ENCODE measurements at places on chromosomes 5 and 9.

DNA sequence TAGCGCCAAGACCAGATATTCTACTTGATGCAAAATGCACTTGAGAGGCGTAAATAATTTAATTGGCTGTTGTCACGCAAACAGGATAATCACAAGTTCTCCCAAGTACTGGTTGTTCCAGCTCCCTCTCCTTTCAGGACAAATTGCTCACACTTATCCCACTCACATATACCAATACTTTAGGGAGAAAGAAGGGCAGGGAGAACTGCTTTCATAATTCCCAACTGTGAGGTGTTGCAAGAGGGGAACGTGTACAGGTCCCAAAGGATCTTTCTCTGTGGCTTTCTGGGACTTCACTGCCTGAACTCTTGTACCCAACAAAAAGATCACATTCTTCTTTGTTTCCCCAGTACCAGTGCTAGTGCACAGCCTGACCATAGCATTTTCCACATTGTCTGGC lies 21.5 kb upstream of the TGFBI start:
- no peak for DNase-seq

GRCh38 chr5:58133631-58134296 lies 326.1 kb downstream of the PLK2 start:
- no peak for DNase-seq

DNA sequence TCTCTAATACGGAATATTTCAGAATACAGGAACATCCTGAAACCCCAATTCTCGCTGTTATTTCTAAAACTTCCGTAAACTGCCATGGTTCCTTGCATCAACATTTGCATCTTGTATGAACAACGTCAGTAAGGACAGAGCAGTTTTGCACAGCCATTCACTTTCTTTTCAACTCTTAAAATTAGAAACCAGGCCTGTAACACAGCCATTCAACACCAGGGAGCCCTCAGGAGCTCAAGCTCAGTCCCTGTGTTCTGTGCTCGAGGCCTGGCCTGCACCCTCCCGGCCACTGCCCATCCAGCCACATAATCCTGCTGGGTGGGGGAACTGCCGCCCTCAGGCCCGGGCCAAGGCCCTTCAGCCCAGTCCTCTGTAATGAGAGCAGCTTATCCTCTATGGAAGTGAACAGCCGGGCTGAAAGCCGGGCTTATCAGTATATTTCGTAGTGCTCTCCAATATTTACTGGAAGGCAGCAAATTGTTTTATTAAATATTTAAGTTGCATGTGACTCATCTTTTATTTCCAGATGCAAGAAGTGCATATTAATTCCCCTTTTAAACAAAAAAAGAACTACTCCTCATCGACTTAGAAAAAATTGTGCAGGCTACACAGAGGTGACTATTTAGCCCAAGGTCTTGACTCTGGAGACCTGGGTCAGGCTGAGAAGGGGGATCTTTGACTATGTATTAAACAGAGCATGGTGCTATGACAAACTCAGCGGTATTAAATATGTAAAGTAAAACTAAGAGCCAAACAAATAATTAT lies 33.2 kb upstream of the SLC6A3 start:
- DNase-seq: no peak

- no peak for DNase-seq
Observed at GRCh38 chr5:131481569-131481968, 153.5 kb downstream of the RAPGEF6 start.

DNA sequence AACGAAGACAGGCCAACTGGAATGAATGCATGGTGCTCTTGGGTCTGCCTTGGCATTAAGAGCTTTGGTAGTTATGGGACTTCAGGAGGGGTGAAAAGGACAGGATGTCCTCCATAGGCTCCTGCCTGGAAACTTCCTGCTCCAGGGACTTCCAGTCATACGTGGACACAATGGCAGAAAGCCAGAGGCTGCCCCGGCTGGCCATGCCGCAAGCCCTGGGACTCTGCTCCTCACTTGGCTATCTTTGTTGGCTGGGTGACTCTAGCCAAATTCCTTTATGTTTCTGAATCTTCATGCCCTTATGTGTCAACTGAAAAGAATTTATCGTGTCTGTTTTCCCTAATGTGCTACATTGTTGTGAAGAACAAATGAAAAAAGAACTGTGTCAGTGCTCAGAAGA lies 136.9 kb downstream of the SIL1 start:
- no peak for DNase-seq

GRCh38 chr9:134872482-134873231 lies 8.0 kb upstream of the FCN2 start:
- DNase-seq: no peak

GRCh38 chr5:151490627-151491026 lies 43.2 kb downstream of the SLC36A1 start:
- no peak for DNase-seq

GRCh38 chr9:120043448-120043847 lies 536.5 kb downstream of the CDK5RAP2 start:
- DNase-seq: no peak

DNA sequence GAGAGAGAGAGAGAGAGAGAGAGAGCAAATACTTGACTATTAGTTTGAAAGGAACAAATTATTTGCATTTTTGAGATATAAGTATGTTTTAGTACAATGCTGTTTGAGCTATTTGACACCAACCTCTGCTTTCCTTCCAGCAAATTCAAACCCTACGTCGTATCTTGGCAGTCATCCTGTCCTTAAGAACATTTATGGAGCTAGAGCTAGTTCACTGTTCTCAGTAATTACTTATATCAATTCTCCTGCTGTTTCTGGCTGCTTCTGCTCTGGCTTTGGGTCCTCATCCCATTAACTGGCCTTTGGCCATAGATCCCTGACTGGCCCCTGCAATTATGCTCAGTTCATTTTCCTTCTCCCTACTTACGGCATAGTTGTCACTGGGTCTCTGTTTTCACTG lies 19.9 kb upstream of the ERAP2 start:
- DNase-seq: no peak

DNA sequence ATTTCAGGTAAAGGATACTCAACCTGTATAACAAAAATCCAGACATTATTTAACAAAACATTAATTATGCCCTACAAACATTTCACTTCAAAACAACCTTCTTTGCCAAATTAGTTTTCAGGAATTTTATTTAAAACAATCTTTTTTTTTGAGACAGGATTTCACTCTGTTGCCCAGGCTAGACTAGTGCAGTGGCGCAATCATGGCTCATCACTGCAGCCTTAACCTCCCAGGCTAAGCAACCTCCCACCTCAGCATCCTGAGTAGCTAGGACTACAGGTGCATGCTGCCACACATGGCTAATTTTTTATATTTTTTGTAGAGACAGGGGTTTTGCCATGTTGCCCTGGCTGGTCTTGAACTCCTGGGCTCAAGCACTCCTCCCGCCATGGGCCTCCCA lies 3.9 kb downstream of the FNIP1 start:
- DNase-seq: no peak
